Common myeloid progenitor, CD34-positive (primary cell): ENCODE measurements at places on chromosomes 16 and 17.

DNA sequence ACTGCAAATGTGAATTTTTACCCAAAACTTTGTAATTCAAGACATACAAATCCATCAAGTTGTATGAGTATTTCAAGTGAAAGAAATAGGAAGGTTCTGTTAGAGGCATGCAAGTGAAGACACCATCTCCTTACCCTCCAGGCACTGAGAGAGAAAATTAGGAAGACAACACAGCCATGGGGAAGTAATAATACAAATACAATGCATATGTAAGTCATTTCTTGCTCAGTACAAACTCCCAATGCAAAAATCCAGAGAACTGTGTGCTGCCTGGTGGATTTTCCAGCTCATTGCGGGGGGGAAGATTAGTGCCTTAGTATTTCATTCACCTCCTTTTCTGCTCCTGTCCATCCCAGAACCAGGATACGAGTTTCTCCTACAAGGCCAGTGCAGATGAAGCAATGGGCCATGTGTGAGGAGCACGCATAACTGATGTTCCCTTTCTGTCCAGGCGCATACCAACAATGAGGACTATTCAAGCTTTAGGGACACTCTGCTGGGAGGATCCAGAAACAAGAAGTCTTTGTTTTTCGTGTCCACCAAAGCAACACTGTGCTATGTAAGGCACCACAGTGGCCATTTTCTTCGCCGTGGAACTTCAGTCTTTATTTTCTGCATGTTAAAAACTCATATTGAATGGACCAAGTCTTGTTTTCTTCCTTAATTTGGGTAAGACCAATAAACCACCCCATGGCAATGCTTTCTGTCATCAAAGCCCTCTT lies 143.7 kb upstream of the RCVRN start:
- no peak for DNase-seq

DNA sequence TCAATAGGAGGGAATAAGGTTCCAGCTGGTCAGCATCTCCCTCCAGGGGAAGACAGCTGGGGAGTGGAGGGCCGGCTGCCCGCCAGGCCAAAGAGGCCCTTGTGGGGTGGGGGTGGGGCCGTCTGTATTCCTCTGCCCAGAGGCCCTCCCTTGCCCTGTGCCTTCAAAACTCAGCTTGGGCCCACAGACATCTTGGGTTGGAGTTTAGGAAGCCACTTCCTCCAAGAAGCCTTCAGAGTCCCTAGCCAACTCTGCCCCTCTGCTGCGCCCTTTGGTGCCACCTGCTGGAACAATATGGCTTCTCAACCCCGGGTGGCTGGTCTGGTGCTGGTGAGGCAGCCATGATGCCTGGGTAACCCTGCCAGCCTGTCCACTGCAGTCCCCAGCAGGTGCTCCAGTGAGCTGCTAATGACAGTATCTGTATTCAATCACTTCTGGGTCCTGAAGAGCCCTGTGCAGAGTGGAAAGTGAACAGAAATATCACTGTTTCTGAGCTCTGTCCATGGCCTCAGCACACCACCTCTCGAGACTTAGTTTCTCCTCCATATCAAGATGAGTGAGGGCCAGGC lies 16.7 kb downstream of the HSD11B2 start:
- peak; percentile 21 for DNase-seq

- DNase-seq, result no peak
Measured at GRCh38 chr16:87000001-87000400, 317.2 kb downstream of the C16orf95 start.

- peak; percentile 44 for DNase-seq
Measured at GRCh38 chr17:78923660-78924453, 1.3 kb downstream of the TIMP2 start.

GRCh38 chr17:20128036-20128667 lies 119.0 kb downstream of the SPECC1 start:
- no peak for DNase-seq
